ENCODE measurements at places on chromosomes 12 and 14.

GRCh38 chr12:47267571-47267970 lies 187.8 kb upstream of the AMIGO2 start:
- peak; percentile 25 for DNase-seq

GRCh38 chr14:20811986-20812975 lies 9.6 kb upstream of the RNASE1 start:
- no peak for DNase-seq

DNA sequence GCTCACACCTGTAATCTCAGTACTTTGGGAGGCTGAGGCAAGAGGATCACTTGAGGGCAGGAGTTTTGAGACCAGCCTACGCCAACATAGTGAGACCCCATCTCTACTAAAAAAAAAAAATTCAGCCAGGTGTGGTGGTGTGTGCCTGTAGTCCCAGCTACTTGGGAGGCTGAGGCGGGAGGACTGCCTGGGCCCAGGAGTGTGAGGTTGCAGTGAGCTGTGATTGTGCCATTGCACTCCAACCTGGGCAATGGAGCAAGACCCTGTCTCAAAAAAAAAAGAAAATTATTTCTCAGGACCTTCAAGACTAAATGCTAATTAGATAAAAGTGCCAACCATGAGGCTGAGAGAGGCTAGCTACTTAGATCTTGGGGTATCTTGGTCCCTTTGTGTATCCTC lies 23.5 kb downstream of the OTUB2 start:
- DNase-seq, result no peak

GRCh38 chr12:48198672-48198971 lies 4.5 kb downstream of the OR10AD1 start:
- DNase-seq, result no peak

GRCh38 chr12:18479256-18479655 lies 217.9 kb downstream of the PIK3C2G start:
- no peak for DNase-seq

GRCh38 chr12:91813701-91814100 lies 331.9 kb downstream of the BTG1 start:
- DNase-seq, result no peak

- DNase-seq, result peak; percentile 57
Observed at GRCh38 chr14:90093942-90094595, 32.3 kb downstream of the KCNK13 start.

DNA sequence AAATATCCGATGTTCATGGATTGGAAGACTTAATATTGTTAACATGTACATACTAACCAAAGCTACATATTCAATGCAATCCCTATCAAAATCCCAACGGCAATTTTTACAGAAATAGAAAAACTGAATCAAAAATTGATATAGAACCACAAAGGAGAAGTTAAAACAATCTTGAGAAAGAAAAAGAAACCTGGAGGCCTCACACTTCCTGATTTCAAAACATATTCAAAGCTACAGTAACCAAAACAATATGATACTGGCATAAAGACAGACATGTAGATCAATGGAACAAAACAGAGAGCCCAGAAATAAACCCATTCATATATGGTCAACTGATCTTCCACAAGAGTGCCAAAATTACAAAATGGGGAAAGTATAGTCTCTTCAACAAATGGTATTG lies 5.4 kb upstream of the PELI2 start:
- DNase-seq, result no peak

GRCh38 chr12:1289371-1290155 lies 298.5 kb downstream of the ERC1 start:
- no peak for DNase-seq

GRCh38 chr12:135138-135537 lies 68.6 kb downstream of the IQSEC3 start:
- DNase-seq, result no peak

DNA sequence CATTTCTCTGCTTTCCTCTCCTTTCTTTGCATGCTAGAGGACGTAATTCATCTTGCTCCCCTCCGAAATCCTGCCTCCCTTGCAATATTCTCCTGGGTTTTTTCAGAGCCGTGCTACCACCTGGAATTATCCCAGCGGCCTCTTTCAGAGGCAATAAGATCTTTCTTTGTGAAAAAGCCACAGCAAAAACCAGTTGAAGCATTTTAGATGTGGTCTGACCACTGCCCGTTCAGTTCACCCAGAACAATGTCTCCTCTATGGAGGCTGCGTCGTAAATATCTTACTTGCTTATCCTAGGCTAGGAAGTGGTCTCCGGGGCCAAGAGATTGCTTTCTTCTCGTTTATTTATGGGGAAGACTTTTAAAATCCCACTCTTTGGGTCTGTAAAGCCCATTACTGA lies 85.8 kb downstream of the TBX5 start:
- no peak for DNase-seq

DNA sequence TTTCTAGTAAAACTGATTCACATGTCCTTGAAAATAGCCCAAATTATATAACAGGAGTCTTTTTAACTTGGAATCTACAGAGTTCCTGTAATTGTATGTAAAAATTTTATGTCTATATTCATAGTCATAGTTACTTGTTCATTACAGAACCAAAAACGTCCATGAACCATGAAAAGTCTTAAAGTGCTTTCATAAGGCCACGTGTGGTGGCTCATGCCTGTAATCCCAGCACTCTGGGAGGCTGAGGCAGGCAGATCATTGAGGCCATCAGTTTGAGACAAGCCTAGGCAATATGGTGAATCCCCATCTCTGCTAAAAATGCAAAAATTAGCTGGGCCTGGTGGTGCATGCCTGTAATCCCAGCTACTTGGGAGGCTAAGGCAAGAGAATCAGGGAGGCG lies 48.4 kb downstream of the GALNT4 start:
- DNase-seq, result no peak

DNA sequence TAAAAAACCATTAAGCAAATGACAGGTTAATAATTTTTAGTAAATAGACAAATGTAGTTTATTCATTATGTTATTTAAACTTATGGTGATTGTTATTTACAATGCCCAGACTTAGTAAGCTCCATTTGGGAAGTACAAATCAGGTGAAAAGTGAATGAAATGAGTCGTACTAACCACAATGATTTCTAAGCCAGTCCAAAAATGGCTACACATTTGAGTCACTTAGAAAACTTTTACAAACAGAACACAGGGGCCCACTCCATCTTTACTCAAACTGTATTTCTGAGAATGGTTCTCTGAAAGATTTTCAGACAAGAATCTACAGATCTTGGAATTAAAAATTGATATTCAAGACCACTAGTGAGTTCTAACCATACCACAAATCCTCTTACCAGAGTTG lies 653.3 kb upstream of the MIS18BP1 start:
- no peak for DNase-seq

- DNase-seq, result no peak
Observed at GRCh38 chr12:108198043-108198442, 69.0 kb downstream of the WSCD2 start.

DNA sequence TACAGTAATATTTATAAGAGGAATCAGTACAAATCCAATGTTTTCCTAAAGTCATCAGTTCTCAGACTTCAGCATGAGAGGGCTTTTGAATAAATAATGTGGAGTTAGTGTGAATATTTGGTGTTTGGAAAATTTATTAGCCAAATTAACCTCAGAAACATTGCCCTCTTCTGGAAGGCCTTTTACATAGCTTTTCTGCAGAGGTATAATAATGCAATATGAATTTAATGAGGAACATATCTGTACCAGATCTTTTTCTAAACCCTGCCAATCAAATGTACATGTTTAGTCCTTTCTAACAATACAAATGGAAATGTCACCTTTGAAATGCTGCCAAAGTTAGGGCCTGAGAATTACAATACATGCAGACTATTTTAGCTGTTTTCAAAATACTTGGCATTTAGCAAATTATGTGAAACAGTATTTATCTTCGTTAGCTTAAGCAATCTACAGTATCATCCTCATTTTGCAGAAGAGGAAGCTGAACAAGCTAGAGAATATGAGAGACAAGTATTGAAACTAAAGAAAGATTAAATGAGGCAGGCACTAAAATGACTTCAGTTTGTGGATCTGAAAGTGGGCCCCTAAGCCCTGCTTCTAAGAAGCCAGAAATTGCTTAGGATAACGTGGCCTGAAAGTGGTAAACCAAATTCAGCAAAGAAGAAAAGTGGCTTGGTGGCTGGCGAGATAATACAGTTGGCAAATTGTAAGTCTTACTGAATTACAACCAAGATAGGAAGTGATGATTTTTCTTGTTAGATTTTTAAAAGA lies 60.4 kb upstream of the MANSC4 start:
- DNase-seq, result peak; percentile 10

DNA sequence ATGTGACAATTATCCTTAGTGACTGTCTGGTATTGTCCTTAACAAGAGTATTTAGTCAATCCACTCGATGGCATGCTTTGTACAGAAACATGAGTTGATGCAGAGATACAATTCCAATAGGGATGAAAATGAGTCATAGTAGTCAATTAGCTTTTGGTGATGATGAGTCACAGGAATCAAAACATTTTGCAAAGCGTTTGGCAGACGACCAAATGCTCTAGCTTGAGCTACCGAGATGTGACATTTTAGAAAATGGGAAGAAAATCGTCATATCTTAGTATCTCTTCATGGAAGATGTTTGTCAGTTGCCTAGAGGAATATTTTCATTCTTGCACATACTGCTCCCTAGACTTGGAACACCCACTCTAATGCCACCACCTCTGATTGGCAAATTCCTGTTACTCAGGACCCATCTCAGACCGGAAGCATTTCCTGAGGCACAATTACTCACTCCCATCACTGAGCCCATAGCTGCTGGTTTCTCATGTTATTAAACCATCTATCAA lies 95.0 kb downstream of the LMNTD1 start:
- DNase-seq, result peak; percentile 99

DNA sequence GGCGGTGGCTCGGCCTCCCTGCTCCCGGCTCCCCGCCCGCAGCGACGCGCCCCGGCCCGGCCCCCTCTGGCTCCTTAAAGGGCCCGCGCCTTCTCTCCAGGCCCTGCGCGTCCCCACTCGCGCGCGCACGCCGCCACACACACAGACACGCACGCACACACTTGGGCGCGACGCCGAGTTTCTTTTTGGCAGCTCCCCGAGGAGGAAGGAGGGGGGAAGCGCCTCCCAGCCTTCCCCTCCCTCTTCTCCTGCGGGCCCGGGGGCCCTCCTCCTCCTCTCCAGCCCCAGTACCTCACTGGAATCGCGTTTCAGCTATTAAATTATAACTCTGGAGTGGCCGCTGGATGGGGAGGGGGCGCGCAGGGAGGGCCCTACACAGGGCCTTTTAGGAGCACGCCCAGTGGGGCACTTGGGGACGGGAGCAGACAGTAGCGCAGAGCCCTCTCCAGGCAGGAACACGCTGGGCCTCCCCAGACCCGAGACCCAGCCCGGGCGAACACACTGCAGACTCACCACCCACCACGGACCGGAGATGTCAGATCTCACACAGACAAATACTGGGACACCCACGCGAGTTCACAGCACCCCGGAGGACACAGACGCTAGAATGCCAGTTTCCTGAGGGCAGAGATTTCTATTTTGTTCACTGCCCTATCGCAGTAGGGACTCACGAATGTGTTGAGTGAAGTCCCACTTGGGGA lies 411 bp upstream of the NCOR2 start:
- DNase-seq, result peak; percentile 93

- DNase-seq, result no peak
Observed at GRCh38 chr12:81573228-81573627, 185.9 kb downstream of the PPFIA2 start.

- no peak for DNase-seq
Observed at GRCh38 chr12:103505371-103506236, 9.8 kb upstream of the C12orf42 start.

DNA sequence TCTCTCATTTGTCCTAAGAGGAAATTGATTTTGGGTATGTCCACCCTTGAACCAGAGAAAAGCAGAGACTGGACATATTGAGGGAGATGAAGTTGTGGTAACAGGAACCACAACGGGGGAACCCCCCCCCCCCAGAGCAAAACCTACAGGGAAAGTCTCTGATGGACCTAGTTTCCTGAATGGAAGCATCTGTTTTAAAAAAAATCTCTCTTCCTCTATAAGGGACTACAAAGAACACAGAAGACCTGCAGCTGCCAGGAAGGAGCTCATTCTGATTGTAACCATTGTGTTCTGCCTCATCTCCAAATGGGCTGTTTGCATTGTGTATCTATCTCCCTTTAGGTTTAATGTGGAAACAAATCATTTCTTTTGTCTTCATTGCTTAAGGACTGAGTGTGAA lies 13.4 kb downstream of the C1S start:
- no peak for DNase-seq

GRCh38 chr12:83141460-83141994 lies 454.8 kb downstream of the TMTC2 start:
- DNase-seq, result no peak

DNA sequence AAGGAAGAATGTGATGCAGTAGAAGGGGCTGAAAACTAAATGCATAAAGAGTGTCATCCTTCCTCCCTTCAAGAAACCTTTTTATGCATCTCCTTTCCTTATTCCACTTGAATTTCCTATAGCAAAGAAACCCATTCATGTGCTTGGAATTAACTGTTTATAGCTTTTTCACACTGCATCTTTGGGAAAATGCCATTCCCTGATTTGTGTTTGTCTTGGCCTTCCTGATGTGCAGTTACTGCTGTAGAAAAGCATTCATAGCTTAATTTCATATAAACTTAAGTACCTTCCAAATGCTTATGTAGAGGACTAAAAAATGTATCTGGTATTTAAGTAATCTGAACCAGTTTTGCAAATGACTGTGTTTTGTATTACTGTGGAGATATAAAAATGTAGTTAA lies 61.8 kb downstream of the SDR9C7 start:
- DNase-seq, result no peak

- no peak for DNase-seq
Observed at GRCh38 chr14:74211945-74212580, 27.2 kb upstream of the VSX2 start.

- no peak for DNase-seq
Observed at GRCh38 chr12:93925585-93926205, 222.7 kb upstream of the PLXNC1 start.

- no peak for DNase-seq
Observed at GRCh38 chr14:65548878-65549277, 136.3 kb downstream of the FUT8 start.

DNA sequence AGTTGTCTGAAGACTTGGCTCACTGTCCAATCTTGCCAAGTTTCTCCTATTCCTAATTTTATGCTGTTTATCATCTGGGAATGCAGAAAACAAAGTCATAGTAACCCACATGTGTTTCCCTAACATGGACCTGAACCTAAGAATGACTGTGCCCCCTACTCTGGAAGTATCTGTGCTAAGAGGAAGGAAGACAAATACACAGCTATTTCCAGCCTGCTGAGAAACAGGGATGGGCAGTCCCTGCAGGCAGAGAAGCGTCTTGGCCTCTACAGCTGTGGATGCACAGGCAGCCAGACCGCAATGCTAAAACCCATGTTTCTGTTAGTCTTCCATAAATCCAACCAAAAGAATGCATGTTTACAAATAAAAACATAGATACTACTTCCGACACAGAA lies 56.2 kb downstream of the DUSP16 start:
- DNase-seq, result peak; percentile 51

- DNase-seq, result no peak
Observed at GRCh38 chr14:101595887-101596721, 34.8 kb downstream of the DIO3 start.

GRCh38 chr12:121793440-121793837 lies at the start of gene RHOF:
TSS of gene RHOF (minus strand) at chr12:121793688. CDS start at chr12:121793633, 55 bp downstream.
- DNase-seq, result no peak
